ENCODE measurements at places on chromosomes 3 and 15. TPM values are rescaled to one million over a fixed set of nuclear protein-coding genes. Genes with fewer than 3 reads are reported as not detected.
A peak's percentile ranks its signal among the peaks of the same experiment; 100 is the strongest.

C3orf70 gene
- 30.6 TPM for total RNA-seq

TUSC7 gene
- not detected for total RNA-seq

LRRC2 gene
- total RNA-seq = 2.4 TPM

NANOGP8 gene
- total RNA-seq = not detected

HSPBAP1 gene
- total RNA-seq = 9.4 TPM

SPTBN5 gene
- 0.41 TPM for total RNA-seq

ADAMTS9 gene
- 24.1 TPM for total RNA-seq

DYNC1LI1 gene
- 110 TPM for total RNA-seq

- peak; percentile 21 for DNase-seq
Measured at GRCh38 chr3:119731560-119732343, 28.9 kb downstream of the CFAP91 start.

GRCh38 chr3:66041116-66041515 is 2.4 kb upstream of the MAGI1 start:
- DNase-seq = no peak

GRCh38 chr15:65836665-65837064 is 32.6 kb upstream of the RAB11A start:
- no peak for DNase-seq

GRCh38 chr3:171181907-171182690 is 155.6 kb upstream of the SLC2A2 start:
- no peak for DNase-seq

DNA sequence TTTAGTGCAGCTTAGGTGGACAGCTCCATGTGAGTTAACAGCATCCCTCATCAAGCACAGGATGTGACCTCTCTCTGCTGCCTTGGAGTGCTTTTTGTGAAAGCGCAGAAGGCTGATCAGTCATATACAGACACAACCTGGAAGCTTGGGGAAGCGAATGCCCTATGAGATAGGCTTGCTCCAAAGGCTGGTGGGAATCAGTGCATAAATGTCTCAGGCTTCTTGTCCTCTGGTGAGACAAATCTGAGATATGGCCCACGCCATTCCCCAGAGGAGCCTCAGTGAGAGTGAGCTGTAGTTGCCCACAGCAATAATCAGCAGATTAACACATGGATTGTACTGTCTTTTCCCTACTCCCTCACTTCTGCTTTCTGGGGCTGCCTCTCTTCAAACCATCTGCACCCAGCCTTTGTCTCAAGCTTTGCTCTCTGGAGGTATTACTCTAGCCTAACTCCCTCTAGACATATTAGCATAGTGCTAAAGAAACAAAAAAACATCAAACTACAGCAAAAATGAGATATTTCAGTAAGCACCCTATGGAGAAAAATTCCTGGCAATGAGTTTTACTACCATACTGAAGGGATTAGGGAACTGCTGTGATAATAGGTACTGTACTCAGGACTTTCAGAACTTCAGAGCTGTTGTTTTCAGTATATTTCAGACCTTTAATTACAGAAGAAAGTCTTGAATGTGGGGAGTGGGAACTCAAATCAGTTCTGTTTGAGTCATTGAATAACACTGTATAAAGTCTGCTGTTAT is 113.7 kb downstream of the OXSM start:
- no peak for DNase-seq

GRCh38 chr15:29821416-29822099 is 710 bp downstream of the TJP1 start:
- DNase-seq = peak; percentile 54

DNA sequence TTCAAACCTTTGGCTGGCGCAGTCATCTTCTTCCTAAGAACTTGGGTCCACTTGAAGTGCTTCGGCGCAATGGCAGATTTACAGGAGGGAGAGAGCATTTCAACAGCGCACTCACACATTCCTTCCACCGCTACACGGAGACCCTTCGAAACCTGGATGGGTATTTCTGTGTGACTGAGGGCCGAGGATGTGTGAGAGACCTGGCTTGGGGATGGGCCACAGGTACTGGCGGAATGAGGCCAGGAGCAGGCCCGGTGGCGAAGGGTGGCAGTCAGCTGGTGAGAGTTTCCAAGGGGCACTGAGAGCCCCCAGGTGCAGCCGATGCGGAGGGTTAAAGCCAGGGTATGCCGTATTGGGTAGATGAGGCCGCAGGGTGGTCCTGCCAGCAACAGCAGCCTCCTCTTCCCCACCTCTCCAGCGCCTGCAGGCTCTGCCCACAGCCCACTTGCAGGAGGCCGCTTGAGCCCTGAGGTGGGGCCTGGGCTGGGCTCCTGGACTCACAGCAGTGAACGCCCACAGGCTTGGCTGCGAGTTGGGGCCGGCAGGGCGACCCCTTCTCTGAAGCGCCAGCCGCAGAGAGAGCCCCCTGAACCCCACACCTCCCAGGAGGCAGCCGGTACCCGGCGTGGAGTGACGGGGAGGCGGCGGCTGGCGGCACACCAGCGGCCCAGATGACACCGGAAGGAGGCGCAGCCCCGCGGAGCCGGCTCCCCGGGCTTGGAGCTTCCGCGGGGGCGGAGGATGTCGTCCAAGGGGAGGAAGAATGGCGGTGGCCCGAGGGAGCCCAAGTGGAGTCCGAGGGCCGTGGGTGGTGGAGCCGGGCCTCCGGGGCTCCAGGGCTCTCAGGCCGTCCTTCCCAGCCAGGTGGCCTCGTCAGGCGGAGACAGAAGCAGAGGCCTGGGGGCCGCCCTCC is 166.5 kb downstream of the NSMCE3 start:
- DNase-seq = no peak

DNA sequence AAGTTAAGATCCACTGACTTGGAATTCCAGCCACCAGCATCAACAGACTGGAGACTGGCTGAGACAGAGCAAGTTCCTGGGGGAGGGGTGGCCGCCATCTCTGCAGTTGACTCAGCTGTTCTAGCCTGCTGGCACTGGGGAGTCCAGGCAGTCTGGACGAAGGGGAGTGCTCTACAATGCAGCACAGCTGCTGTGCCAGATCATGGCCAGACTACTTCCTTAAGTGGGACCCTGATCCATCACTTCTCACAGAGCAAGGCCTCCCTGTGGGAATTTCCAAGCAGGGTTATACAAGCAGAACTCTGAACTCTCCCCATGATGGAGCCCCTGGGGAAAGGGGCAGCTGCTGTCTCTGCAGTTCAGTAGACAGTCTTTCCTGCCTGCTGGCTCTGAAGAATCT is 35.2 kb downstream of the PYGO1 start:
- no peak for DNase-seq

- DNase-seq = no peak
Measured at GRCh38 chr15:100193277-100193860, 148.4 kb downstream of the ADAMTS17 start.

DNA sequence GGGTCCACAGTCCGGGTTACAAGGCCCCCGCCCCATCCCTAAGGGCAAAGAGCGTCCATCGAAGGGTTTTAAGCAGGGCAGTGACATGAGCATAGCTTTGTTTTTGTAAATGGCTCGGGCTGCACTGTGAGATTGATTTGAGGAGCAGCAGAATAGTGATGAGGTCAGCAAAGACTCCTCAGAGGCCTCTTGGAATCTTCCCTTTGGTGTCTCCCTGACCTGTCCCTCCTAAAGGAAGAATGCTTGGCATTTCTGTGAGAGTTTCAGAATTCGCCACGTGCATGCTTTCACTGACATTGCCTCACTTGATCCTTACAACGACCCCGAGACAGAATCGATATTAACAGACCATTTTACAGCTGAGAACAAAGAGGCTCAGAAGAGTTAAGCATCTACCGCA is 20.3 kb downstream of the LAMP3 start:
- DNase-seq = no peak

GRCh38 chr15:42056934-42057798 is 36.3 kb upstream of the PLA2G4E start:
- DNase-seq = peak; percentile 46

GRCh38 chr3:100401674-100402041 is 319 bp downstream of the LNP1 start:
- DNase-seq = no peak

DNA sequence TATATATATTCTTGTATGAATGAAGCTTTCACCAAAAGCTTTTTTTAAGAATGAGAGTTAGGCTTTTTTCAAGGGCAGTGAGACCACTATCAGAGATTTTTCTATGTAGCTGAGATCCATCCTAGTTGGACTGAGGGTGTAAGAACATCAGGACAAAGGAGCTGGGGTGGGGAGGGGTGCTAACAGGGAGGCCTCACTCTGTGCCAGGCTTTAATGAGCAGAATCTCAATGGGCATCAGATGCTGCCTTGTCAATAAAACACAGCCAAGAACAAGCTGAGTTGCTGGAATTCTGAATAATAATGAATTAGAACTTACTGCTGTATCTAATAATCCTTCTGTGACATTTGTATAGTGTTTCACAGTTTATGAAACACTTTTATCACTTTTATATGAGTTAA is 41.4 kb upstream of the USP3 start:
- no peak for DNase-seq

DNA sequence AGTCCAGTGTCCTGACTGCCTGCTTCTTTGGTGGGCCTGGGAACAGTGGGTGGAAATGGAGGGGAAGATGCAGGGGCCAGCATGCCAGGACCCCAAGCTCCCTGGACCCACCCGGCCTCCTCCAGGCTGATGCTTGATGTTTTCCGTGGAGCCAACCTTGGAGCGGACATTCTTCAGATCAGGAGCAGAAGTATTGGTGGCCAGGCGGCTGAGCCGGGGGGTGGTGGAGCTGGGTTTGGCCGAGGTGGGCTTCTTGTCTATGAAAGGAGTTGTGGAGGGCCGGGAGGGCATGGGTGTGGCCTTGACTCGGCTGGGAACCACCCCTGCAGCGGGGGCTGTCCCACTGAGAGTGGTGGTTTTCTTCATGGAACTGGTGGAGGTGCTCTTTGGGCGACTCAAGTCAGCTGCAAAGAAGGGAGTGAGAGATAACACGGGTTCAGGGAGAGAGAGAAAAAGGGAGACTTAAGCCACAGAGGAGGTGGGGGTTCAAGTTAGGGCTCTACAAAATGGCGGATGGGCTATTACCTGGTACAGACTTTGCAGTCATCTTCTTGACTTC is 67.8 kb downstream of the DHX30 start:
- DNase-seq = no peak

GRCh38 chr3:70973558-70973957 is 610.0 kb downstream of the FOXP1 start:
- DNase-seq = no peak

GRCh38 chr15:23648920-23649515 is 1.4 kb upstream of the MAGEL2 start:
- peak; percentile 37 for DNase-seq

GRCh38 chr3:177448987-177449359 is 251.7 kb upstream of the TBL1XR1 start:
- no peak for DNase-seq

DNA sequence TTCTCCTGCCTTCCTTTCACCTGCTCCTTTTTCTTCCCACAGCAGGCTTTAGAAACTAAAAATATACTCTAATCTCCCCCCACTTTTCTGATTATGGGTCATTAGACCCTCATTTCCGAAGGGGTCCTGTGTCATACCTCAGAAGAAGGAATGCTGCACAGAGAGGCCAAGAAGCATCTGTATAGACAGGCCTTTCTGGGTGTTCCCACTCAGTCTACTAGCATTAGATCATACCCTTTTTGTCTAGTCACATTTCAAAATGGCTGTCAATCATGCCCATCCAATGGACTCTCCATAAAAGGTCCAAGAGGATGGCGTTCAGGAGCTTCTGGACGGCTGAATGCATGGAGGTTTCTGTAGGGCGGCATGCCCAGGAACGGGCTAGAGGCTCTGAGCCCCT is 192.2 kb downstream of the SUCLG2 start:
- no peak for DNase-seq

GRCh38 chr3:148255981-148256969 is 441.4 kb upstream of the AGTR1 start:
- DNase-seq = no peak

DNA sequence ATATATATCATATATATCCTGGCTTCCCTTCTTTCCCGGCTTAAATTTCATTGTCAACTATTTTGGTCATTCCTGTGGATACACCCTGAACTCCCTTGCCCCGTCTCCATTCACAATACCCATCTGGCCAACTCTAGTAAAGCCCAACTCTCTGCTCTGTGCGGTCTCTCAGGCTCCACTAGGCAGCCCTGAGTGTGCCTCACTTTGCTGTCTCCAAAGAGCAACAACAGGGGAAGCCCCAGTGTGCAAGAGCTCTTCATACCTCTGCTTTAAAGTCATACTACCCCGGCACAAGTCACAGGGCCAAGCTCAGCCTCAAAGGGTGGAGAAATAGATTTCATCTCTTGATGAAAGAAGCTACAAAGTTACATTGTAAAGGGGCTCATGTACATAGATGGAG is 18.9 kb upstream of the FEM1B start:
- DNase-seq = no peak

- no peak for DNase-seq
Measured at GRCh38 chr3:85785766-85786165, 827.0 kb downstream of the CADM2 start.

GRCh38 chr15:88695691-88696251 is 57.0 kb downstream of the ISG20 start:
- no peak for DNase-seq

DNA sequence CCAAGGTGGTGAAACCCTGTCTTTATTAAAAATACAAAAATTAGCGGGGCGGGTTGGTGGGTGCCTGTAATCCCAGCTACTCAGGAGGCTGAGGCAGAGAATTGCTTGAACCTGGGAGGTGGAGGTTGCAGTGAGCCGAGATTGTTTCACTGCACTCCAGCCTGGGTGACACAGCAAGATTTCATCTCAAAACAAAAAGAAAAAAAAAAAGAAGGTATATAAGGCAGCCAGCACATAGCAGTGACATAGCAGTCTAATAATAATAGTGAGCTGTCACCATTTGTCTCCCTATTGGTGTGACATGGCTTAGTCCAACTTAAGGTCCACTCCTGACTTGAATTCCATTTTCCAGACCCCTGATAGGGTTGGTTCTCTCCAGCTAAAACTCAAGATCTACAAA is 8.8 kb upstream of the LACTB start:
- DNase-seq = no peak

GRCh38 chr15:60972866-60973265 is 256.2 kb downstream of the RORA start:
- no peak for DNase-seq

GRCh38 chr15:73324496-73325170 is 44.1 kb downstream of the HCN4 start:
- DNase-seq = no peak

- DNase-seq = no peak
Measured at GRCh38 chr15:26143221-26143620, 280.1 kb upstream of the ATP10A start.

DNA sequence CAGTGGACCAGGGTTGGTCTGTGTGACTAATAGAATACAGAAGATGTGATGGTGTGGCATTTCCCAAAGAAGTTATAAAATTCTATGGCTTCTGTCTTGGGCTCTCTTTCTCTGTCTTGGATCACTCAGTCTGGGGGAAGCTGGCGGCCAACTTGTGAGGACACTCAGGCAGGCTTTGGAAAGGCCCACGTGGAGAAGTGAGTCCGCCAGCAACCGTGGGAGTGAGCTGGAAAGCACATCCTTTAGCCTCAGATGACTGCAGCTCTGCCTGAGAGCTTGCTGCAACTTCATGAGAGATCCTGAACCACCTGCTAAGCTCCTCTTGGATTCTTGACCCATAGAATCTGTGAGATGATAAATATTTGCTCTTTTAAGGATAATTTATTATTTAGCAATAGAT is 72.0 kb upstream of the RASGRP1 start:
- DNase-seq = no peak

All from frontal cortex (tissue), 4 donors.